Thoracic aorta (tissue), 2 donors: ENCODE measurements at places on chromosomes 7 and 10. TPM values are rescaled to one million over a fixed set of nuclear protein-coding genes. Genes with fewer than 3 reads are reported as not detected.

The ASB10 gene
- not detected for total RNA-seq

DNA sequence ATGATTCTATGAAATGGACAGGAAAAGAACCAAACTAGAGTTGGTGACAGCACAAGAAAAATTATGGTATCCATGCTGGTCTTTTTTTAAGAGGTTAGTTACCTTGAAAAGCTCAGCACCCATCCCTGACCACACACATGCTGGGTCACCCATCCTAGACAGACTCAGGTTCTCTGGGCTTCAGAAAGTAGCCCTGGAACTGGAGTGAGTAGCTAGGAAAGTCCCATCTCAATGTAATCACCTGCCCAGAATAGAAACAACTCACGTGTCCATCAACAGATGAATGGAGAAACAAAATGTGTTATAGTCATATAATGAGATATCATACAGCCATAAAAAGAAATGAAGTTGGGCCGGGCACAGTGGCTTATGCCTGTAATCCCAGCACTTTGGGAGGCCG lies 37.0 kb downstream of the GSDME start:
- no peak for DNase-seq

- DNase-seq, result no peak
Measured at GRCh38 chr10:114708717-114709335, 50.8 kb upstream of the ABLIM1 start.

DNA sequence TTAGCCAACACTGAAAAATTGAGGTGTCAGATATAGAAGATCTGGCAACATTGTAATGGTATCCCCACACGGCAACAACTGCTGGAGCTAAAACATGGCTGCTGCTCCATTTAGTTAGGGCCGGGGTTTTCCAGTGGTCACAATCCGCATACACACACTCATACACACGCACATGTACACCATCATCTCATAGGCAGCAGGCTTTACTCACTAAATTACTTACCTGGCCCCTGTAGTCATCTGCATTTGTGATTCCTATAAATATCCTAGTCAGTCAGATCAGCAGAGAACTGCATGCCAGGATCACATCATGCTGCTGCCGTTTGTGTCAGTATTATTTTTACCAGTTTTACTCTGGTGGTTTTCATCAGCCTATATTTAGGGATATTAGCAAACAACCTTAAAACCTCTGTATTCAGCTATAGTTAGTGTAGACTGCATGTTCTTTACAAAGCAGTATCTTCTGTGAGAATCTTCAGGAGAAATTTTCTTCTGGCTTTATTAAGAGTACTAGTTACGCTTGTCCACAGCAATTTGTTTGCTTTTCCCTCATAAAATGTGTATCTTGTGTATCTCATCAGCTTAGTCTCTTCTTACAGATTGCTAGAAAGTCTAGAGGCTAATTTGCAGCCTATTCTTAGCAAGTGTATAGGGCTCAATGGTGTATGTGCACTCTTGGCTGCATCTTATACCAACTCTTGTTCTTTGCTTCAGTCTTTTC lies 38.3 kb upstream of the PTPN12 start:
- no peak for DNase-seq

DNA sequence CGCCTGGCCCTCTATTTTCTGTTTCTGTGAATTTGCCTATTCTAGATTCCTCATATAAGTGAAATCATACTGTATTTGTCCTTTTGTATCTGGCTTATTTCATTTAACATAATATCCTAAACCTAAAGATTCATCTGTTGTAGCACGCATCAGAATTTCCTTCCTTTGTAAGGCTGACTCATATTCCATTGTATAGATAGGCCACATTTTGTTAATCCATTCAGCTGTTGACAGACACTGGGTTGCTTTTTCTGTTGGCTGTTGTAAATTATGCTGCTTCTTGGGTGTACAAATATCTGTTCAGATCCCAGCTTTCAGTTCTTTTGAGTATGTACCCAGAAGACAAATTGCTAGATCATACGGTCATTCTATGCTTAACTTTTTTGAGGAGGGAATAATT lies 28.8 kb upstream of the CUL1 start:
- no peak for DNase-seq

- no peak for DNase-seq
Measured at GRCh38 chr10:3159152-3159551, 13.4 kb downstream of the PITRM1 start.

The GPR15LG gene
- not detected for total RNA-seq

- no peak for DNase-seq
Measured at GRCh38 chr10:110775020-110775375, 96.7 kb upstream of the PDCD4 start.

- no peak for DNase-seq
Measured at GRCh38 chr10:57418476-57418875, 849.2 kb downstream of the IPMK start.

- no peak for DNase-seq
Measured at GRCh38 chr7:52473756-52474155, 561.7 kb upstream of the POM121L12 start.

DNA sequence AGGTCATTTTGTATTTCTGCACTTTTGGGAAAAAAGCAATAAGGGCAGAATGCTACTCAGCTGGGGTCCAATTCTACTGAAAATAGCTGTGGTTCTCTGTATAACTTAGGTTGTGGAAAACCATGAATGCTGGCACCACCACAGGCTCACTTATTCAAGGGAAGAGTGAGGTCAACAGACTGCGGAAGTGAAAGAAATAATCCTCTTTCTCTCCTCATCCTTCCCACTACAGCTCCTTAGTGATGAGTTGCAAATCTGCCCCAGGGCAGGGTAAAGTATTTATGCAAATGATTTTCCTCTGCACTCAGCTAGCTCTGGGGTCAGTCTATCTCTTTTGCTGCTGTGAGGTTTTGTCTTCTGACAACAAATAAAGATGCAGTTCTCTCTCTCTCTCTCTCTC lies 74.1 kb upstream of the PTPRZ1 start:
- DNase-seq, result no peak

The LMOD2 gene
- not detected for total RNA-seq

- DNase-seq, result no peak
Measured at GRCh38 chr7:81331061-81332018, 412.5 kb upstream of the SEMA3C start.

GRCh38 chr10:35594115-35595079 lies 10.7 kb upstream of the GJD4 start:
- DNase-seq, result no peak

The PSMA2 gene
- 53.6 TPM for total RNA-seq

DNA sequence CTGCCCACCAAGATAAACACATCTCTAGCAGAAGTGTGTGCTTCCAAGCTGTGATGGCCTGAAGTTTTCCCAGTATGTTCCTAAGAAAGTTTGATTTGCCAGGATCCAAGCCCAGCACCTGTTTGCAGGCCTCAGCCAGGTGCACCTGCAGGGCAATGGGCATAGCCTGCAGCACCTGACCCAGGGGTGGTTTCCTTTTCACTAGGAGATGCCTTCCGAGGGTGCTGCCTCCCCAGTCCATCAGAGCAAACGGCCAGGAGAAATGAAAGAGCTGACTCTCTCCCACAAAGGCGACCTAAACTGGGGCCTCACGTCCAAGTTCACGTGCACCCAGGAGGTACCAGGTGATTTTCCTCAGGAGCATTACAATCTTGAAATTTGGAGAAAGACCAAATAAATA lies 7.1 kb downstream of the UCMA start:
- DNase-seq, result no peak

The ZNF736 gene
- 17.1 TPM for total RNA-seq

DNA sequence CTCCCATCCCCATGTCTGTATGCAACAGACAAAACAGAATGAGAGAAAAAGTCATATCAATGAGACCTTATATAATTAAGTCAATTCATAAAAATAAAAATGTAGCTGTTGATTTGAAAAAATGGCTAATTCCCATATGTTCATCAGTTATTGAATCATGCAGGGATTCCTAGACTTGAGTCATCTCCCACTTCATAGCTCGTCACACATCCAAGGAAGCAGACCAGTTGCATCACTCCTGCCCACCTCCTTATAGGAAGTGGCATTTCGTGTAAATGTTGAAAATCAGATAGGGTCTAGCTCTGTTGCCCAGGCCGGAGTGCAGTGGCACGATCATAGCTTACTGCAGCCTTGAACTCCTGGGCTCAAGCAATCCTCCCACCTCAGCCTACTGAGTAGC lies 56.1 kb upstream of the SH2B2 start:
- DNase-seq, result no peak

DNA sequence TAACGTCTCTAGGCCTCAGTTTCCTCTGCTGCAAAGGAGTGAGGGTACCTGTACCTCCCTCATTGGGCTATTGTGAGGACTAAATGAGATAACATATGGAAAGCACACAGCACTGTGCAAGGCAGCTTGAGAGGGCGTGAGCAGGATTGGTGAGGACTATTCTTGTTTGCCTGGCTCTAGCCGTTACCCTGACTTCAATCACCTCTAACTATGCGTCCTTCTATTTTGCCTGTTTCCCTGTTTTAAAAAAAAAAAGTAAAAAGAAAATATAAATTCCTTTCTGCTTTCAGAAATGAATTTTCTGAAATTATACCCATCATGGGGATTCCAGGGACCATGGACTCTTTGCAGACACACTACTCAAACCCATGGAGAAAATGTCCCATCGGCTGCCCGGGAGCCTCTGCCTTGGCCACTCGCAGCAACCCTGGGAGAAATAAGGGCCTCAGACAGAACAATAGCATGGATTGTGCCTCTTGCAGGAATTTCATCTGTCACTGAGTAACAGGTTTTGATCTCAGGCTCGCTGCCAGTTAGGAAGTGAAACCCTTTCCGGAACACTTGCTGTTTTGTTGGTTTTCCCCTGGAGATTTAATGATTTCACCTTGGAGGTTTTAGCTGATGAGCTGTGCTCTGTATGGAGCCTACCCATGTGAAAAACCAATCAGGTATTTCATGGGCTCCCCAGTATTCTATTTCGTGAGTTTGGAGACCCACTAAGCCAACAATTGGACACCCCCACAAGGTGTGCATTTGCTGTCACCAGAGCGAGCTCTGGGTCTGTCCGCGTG lies 55.6 kb downstream of the STEAP1B start:
- no peak for DNase-seq

- no peak for DNase-seq
Measured at GRCh38 chr7:93232673-93233018, 480 bp downstream of the VPS50 start.

- DNase-seq, result no peak
Measured at GRCh38 chr10:53123311-53123710, 350.7 kb upstream of the MBL2 start.

- no peak for DNase-seq
Measured at GRCh38 chr10:722281-723060, 33.0 kb upstream of the DIP2C start.

DNA sequence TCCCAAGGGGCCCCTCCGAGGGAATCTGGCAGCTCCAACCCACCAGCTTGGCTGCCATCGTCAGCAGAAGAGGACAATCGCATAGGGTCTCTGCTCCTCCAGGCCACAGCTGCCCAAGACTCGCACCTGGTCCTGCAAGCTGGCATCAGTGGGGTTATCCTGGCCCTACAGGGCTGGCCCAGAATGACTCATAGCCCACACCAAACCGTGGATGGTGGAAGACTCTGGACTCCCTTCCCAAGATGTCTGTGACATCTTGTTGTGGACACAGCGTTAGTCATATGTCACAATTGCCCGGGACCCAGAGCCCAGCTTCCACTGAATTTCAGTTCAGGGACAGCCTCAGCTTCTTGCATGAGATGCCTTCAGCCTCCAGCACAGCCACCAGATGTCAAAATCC lies 91.5 kb upstream of the CUX1 start:
- no peak for DNase-seq

- peak; percentile 11 for DNase-seq
Measured at GRCh38 chr10:29820890-29821461, 186.2 kb upstream of the SVIL start.

The RARRES2 gene
- total RNA-seq, result 76.4 TPM

The PRF1 gene
- 3.7 TPM for total RNA-seq

DNA sequence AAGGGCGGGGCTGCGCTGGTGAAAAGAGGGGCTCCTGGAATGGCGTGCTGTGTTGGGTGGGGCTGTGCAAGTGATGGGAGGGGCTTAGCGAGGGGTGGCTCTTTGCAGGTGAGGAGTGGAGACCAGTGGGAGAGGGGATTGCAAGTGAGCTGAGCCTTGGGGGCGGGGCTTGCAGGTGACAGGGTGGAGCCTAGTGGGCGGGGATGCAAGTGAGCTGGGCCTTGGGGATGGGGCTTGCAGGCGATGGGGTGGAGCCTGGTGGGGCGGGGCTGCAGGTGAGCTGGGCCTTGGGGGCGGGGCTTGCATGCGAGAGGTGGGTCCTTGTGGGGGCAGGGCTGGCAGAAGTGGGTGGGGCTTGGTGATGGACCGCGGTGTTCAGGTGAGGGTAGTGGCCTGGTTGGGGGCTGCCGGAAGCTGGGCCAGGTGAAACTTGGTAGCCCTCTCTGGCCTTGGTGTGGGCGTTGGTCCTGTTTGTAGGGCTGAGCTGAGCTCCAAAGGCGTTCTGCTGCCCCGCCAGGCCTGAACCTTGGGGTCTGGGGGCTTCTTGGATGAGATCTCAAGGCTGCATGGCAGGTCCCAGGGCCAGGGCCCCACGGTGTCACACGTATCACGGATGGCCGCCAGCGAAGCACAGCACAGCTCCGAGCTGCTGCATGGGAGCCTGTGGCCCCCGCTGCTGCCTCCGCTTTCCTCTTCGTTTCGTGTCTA lies 743 bp upstream of the PITRM1 start:
- DNase-seq, result no peak

GRCh38 chr10:59688921-59689351 lies 20.7 kb downstream of the SLC16A9 start:
- no peak for DNase-seq

The TWIST1 gene
- total RNA-seq, result 26.0 TPM

GRCh38 chr10:119680050-119680449 lies 28.9 kb downstream of the BAG3 start:
- DNase-seq, result no peak

- DNase-seq, result no peak
Measured at GRCh38 chr7:86947929-86948328, 111.5 kb downstream of the ELAPOR2 start.

The AQP1 gene
- 1,768 TPM for total RNA-seq

DNA sequence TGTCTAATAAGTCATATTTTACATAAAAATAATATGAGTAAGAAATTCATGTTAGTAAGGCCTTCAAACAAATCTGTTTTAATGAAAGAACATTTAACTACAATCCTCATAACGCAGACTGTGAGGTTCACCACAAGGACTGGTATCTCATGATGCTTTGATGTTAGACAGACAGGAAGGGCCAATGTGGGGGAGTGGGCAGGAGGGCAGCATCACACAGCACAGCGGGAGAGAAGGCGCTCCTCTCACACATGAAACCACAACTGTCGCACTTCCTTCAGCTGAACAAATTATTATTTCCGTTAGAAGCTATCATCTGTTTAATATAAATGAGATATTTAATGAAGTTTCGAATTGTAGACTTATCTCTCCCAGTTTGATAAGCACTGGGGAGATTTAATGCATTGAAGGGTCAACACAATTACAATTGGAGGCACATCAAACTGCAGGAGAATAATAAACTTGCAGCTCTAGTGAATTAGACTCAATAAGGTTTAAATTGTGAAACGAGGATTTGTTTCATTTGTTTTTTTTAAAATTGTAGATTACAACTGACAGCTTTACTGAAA lies 466.1 kb downstream of the PARD3 start:
- DNase-seq, result no peak

DNA sequence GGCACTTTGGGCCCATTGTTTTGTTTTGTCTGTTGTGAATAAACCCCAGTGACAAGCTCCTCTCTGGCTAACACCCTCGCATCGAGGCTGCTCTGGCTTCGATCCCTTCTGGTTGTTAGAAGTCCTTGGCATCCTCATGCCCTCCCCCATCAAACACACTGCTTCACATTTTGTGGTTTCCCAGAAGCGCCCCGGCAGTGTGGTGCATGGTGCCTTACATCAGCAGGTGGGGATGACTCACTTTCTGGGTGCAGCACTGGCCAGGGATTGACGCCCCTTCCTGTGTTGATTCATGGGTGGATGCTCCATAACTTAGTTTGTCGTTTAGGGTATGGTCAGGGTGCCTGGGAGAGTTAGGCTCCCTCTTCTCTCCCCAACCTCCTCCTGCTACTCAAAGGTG lies 51.4 kb downstream of the PLPP4 start:
- no peak for DNase-seq
